Stimulated activated CD4-positive, alpha-beta T cell treated with anti-CD3 and anti-CD28 coated beads, Interleukin-15, amount 100 ng/mL, for 1 hour (primary cell): ENCODE measurements at places on chromosomes 12 and 14.

GRCh38 chr14:76782885-76783566, 21.8 kb downstream of the VASH1 start:
- no peak for DNase-seq

DNA sequence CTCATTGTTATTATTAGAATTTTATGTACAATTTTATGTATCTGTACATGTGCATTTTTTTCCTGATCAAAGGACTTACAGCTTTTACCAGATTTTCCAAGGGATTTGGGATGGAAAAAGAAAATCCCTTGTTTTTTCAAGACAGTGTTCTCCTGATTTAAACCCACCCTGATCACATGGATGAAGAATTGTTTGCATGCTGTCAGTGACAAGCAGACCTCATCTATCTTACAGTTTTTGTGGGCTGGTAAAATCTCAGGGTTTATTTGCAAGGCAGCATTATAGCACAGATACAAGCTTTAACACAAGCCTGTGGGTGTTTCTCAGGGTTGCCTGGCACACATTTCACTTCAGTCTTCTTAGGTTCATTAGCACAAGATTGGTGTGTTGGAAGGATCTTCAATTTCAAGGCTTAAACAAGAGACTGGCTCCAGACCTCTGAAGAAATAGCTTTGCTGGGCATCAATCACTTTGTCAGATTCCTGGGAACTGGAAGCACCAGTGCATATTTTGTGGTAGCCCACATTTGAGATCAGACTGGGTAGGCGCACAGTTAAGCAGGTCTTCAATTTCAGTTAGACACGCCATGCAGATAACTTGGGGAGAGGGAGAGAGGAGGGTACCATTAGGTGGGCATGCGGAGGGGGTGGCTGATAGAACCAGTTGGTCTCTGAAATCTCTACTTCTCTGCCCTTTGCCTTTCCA, 118.0 kb downstream of the TBX5 start:
- DNase-seq, result no peak

DNA sequence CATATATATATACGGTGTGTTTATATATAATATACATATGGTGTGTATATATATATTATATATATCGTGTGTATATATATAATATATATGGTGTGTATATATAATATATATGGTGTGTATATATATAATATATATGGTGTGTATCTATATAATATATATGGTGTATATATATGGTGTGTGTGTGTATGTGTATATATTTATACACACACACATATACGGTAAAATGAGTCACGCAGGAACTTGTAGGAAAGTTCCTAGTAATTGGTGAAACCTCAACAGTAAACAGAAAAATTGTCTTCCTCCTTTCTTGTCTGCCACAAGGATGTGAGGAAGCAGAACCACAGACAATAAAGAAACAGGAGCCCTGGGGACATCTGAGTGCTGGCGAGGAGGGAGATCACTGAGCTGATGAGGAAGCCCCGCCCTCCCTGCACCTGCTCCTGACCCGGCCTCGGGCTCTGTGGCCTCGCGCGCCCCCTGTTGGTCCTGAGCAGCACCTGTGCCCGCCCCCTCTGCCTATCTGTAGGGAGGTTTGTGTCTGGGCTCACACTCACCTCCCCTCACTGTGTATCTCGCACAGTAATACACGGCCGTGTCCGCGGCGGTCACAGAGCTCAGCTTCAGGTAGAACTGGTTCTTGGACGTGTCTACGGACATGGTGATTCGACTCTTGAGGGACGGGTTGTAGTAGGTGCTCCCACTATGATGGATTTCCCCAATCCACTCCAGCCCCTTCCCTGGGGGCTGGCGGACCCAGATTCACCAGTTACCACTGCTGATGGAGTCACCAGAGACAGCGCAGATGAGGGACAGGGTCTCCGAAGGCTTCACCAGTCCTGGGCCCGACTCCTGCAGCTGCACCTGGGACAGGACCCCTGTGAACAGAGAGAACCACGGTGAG, 1079.4 kb downstream of the TMEM121 start:
- peak; percentile 48 for DNase-seq

- DNase-seq, result no peak
Observed at GRCh38 chr14:81562818-81563217, 29.2 kb upstream of the SEL1L start.

- no peak for DNase-seq
Observed at GRCh38 chr12:77919450-77919849, 88.8 kb downstream of the NAV3 start.

GRCh38 chr14:93970585-93970964, 5.8 kb downstream of the ASB2 start:
- peak; percentile 57 for DNase-seq

DNA sequence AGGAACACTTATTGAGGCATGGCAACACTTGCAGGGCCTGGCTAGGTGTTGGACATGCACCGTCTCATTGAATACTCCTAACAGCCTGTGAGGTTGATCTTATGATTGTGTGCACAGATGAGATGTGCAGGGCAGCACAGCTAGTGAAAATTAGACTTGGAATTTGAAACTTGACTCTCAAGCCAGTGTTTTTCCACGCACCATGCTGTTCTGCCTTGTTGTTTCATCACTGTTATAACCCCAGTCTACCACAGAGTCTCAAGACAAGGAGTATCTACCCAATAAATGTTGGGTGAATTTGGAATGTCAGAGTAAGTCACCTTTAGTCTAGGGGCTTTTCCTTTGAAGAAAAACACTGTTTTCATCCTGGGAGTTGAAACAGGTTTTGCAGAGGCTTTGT, 55.8 kb upstream of the LRIG3 start:
- no peak for DNase-seq

DNA sequence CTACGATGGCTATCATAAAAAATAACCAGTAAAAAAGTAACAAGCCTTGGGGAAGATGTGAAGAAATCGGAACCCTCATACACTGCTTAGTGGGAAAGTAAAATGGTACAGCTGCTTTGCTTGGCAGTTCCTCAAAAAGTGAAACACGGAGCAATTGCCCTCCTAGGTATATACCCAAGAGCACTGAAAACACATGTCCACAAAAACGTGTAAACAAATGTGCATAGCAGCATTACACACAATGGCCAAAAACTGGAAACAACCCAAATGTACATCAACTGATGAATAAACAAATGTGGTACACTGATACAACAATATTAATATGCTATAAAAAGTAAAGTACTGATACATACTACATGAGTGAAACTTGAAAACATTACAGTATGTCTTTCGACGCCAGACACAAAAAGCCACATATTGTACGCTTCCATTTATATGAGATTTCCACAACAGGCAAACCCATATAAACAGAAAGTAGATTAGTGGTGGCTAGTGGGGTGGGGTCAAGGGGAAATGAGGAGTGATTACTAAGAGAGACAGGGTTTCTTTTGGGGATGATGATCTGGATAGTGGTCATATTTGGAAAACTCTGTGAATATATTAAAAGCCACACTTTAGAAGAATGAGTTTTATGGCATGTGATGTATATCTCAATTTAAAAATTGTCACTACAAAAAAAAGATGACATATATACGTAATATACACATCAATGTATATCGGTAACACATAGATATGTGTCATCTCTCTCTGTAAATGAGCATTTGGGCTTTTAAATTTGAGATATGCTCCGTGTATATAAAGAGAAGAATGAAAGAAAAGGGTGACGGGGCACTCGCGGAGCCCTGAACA, 996 bp downstream of the SLC41A2 start:
- no peak for DNase-seq

GRCh38 chr14:21528381-21529348, 2.5 kb upstream of the SALL2 start:
- DNase-seq, result no peak

DNA sequence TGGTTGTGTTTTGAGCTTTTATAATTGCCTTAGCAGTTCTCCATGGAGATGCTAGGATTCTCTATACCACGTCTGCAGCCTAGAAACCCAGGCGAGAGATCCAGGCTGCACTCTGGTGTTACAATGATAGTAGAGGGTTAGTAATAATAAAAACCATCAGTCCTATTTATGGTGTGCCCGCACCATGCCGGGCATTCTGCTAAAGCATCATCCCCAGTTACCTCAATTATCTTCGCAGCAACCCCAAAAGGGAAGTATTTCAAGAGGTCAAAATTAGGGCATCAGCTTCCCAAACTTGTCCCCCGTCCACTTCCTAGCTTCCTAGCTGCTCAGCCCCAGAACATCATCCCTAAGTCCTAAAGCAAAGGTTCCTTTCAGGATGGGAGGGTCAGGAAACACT, 3.2 kb downstream of the SYNE3 start:
- DNase-seq, result no peak

DNA sequence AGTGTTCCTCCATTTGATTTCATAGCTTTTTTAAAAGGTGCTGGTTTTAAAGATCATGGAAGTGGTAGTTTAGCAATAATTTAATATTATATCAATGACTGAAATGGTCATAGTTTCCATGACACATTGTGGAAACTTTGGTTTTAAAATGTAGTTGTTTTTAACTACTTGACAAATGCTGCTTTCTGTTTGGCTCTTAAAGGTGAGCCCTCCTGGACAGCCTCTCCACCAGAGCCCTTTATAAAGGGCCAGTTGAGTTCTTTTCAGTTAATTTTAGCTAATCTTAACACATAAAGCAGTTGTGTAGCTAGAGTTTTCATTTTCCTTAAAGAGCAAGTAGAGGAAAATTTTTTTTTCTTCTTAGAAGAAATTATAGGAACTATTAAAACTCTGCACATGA, 14.0 kb downstream of the XPOT start:
- no peak for DNase-seq

- DNase-seq, result no peak
Observed at GRCh38 chr14:32709027-32709426, 229.7 kb upstream of the NPAS3 start.

DNA sequence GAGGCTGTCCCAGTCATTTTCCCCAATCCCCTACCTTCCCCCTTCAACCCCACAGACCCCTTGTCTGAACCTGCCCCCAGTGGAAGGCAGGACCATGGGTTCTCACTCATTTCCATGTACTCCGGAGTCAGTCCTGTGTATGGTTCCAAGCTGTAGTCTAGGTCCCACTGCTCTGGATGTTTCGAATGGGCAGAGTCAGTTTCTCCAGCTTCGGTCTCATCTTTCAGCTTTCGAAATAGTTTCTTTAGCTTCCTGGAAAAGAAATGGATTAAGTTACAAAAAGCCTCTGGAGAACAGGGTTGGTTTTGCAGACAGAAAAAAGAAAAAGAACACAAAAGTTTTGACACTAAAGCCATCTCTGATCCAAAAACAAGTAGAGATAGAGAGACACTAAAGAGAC, 167.5 kb downstream of the NTF3 start:
- no peak for DNase-seq

DNA sequence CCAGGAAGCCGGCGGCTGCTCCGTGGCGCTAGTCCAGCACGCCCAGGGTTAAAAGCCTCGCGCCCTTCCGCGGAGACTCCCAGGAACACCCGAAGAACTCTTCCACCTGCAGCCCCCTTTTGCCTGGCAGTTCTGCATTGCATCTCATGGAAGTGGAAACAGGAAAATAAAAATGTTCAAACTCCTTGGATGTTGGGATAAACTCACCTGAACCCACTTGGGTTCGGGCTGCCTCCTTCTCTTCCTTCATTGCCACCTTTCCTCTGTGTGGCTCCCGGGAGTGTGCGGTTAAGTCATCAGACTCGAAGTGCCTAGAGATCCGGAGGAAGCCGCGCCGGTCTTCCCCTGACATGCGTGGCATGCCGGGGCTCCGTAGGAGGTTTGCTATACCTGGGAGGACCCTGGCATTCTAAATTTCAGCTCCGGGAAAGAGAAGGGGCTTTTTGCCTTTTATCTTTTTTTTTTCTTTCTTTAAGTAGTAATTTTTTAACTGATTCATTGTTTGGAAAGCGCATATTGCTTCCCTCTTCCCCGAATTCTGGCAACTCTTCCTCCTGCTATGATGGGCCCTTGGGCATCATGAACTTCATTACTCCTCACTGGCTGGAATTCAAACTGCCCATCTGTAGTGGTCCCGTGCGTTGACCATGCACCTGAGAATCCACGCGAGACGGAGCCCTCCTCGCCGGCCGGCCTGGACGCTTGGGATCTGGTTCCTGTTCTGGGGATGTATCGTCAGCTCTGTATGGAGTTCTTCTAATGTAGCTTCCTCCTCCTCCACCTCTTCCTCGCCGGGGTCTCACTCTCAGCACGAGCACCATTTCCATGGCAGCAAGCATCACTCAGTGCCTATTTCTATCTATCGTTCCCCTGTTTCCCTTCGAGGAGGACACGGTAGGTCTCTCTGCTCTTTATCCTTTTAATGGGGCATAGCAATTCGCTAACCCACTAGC, 931.4 kb downstream of the DIO2 start:
- no peak for DNase-seq

GRCh38 chr14:54574528-54574927, 7.6 kb downstream of the SAMD4A start:
- no peak for DNase-seq

DNA sequence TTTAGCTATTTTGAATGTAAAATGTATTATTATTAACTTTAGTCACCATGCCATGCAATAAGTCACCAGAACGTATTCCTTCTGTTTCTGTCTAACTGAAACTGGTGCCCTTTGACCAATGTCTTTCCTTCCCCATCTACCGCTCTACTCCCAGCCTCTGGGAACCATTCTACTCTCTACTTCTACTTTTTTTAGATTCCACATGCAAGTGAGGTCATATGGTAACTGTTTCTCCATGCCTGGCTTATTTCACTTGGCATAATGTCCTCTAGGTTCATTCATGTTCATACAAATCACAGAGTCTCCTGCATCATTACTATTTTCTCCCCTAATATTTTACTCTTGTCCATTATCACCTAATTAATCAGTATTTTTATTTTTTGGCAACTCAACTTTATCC, 160.1 kb downstream of the TMX1 start:
- DNase-seq, result no peak

- no peak for DNase-seq
Observed at GRCh38 chr14:24258548-24259265, 4.3 kb downstream of the TGM1 start.

GRCh38 chr14:99530407-99531155, 49.4 kb downstream of the CCNK start:
- DNase-seq, result no peak

GRCh38 chr12:106080041-106080790, 58.5 kb downstream of the NUAK1 start:
- DNase-seq, result no peak

DNA sequence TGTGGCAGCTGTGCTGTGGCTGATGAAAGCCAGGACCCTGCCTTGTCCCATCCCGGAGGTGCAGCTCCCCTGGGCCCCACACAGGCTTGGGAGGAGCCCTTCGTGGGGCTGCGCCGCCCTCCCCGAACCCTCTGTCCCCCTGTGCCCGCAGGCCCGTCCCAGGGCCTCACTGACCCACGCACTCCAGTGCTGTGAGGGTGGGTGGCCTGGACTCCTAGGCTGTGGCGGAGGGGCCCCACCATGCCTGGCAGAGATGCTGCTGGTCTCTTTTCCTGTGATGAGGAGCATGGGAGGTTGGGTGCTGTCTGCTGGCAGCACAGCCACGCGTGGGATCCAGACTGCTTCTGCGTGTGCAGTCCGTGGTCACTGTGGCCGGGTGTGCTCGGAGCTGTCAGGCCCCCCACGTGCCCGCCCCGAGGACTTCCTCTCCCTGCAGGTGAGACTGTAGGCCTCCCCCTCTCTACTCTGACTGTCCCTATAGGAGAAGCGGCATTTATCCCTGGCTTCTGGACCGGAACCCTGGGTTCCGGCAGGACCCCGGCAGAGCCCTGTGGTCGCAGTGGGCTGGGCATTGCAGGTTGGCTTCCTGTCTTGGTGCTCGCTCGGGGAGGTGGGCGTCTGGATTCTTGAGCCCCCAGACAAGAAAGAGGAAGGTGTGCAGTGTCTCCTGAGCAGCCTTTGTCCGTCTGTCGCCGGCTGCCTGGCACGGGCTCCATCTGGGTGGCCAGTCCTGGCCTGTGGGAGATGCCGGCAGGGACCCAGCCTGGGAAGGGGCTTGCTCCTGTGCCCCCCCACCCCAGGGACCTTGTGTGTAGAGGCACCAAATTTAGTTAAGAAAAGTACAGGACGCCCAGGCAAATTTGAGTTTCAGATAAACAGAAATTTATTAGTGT, 2.3 kb downstream of the MTA1 start:
- DNase-seq, result no peak
